ENCODE measurements at places on chromosomes 6 and 20.

GRCh38 chr6:2990248-2990931 lies 9.3 kb upstream of the NQO2 start:
- no peak for DNase-seq

- no peak for DNase-seq
Observed at GRCh38 chr6:142333431-142333830, 31.6 kb downstream of the ADGRG6 start.

DNA sequence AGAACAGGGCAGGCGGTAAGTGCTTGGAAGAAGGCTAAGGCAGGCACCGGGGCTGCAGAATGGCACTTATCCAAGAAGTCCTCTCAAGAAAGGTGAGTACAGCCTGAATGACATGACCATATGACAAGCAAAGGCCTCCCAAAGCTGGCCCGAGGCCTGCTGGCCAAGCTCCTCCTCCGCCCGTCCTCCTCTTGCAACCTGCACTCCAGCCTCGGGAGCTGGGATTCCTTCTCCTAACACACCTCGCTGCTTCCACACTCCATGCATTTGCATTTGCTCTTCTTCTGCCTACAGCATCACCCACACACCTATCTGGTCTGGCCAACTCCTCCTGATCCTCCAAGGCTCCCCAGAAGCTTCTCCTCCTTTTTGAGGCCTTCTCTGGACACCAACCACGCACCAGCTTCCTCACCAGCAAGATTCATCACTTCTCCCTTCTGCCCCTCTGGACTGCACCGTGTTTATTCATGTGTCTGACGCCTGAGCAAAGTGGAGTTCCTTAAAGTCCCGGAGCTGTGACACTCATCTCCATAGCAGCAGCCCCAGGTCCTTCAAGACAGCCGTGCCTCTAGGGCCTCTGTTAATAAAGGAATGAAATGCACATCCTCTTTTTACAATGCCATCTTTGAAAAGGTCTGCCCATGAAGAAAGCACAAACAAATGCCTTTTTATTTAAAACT lies 32.3 kb downstream of the CNKSR3 start:
- no peak for DNase-seq

DNA sequence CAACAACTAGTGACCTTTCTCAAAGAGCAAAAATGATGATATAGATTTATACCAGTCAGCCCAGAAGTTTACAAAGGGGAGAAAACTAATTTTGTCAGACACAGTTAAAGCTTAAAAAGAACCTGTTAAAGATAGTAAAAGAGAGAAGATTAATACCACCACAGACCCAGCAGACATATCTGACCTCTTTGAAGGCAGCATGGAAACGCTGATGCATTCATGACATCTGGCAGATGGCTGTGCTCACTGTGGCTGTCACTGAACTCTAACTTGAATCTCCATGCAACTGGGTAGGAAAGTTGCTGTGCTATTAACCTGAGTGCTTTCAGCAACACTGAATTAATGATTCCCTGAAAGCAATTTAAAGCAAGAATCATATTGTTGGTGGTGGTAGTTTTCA lies 159.8 kb upstream of the PRDM1 start:
- no peak for DNase-seq

DNA sequence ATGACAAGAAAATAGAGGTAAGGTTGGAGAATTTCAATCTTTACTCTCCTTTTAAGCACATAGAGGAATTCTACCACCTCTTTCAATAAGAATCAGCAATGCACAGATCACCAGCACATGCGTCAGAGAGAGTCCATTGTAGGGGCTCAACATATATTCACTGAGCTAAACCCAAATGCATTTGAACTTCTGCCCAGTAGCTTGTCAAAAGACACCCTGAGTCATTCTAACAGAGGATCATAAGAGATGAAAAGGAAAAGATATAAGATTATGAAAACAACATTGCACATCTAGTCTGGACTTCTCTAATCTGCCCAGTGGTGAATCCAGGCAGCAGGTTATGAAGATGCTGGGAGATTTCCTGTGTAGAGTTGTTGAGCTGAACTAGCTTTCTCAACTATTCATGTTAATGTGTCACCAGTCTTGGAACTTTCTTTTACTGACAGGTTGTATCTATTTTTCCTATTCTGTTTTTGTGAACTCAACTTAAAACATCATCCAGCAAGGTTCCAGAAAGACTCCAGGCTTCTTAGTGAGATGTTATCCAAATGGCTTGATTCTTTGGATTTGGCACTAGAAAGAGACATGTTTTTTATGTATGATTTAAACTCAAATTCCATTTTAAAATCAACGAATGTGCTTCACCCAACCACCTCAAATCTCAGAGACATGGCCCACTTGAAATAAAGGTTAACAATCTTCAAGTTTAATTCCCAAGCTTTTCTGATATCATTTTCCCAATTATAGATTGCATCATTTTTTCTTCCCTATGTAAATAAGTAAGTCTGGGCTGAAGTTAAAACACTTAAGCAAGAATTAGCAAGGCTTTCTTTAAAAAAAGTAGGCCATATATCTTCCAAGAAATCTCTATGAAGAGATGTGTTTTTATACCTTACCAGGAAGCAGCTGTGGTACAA lies 89.3 kb downstream of the TSHZ2 start:
- no peak for DNase-seq

- no peak for DNase-seq
Observed at GRCh38 chr20:17836303-17836861, 132.2 kb downstream of the SNX5 start.

DNA sequence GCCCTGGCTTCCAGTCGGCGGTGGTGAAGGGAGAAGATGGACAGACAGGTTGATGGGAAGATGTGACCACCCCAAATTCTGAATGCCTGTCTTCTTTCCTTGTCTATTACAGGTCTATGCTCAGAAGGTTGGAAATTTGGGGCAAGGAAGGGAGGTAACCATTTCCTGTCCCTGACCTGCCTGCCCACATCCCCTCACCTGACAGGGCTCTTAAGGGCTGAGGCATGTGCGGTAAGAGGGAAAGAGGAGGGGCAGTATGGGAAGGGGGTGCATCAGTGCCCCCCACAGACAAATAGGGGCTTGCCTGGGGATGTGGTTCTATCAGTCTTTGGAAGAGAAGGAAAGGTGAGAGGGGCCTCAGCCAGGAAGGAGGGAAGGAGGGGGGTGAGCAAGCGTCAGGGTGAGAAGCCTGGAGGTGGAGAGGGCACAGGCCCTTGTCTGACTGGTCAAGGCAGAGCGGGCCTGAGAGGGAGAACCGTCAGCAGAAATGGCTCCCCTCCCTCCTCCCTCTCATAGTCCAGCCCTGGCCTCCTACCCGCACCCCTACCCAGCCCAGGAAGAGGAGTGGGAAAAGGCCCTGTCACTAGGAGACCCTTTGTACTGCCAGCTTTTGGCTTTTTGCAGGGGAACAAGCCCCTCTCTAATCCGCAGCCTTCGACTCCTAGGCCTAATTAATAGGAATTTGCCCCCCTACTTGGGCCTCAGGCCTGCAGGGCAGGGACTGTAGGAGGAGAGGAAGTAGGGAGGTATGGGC lies 104.4 kb upstream of the FOXP4 start:
- DNase-seq = no peak

DNA sequence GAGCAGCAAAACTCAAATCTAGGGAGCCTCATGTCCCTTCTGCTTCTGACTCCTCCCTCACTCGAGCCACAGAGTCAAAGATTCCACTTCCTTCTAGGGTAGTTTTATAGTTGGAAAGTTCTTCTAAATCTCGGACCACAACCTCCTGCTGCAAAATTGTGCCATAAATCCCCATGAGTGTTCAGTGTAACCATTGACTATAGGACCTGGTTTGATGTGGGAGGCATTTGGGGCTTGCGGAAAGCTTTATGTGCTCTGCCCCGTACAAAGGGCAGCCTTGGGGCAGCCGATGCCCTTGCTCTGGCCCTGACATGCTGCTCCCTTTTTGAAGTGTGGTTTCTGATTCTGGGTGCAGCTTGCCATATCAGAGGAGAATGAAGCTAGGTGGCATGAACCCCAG lies 43.6 kb upstream of the IER3 start:
- no peak for DNase-seq

GRCh38 chr6:128525406-128525805 lies 5.0 kb upstream of the PTPRK start:
- no peak for DNase-seq

DNA sequence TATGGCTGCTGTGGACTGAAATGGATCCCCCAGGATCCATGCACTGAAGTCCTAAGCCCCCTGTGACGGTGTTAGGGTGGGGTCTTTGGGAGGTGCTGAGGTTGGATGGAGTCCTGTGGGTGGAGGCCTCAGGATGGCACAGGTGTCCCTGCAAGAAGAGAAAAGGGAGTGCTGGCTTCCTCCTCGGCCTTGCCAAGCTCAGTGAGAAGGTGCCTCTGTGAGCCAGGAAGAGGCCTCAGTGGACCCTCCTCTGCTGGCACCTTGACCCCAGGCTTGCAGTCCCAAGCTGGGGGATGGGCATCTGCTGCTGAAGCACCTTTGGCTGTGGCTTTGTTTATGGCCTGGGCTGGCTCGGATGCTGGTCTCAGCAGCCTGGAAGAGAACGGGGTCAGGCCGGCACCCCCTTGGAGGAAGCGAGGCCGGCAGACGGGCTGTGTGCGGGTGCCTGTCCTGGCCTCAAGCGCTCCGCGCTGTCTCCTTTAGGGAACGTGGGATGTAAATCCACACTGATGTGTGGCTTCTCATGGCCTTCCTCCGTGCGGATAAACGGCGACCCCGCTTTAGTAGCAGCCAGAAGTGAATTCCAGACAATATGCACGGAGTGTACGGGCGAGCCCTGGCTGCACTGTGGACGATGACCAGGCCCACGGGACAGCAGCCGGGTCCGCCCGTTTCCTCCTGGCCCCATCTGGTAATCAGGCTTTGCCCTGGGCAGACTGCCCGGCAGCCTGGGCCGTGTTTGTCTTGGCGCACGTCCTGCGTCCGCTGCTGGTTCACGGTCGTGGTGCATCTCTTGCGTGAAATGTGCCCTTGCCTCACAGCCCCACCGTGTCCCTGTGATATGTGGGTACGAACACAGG lies 182.6 kb downstream of the ERMARD start:
- DNase-seq = no peak

- DNase-seq = no peak
Observed at GRCh38 chr20:62063981-62064769, 1.5 kb downstream of the TAF4 start.

DNA sequence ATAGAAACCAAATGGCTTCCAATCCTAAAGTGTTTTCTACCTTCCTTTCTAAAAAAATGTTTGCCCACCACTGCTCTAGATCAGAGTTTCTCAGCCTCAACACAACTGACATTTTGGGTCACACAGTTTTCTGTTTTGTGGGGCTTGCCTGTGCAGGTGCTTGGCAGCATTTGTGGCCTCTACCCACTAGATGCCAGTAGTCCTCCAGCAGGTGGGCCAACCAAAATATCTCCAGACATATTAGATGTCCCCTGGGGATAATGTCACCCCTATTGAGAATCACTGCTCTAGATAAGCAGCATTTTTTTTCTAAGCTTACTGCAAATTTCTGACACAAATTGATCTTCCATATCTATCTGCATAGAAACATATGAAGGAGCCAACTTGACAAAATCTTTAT lies 26.3 kb upstream of the EPM2A start:
- DNase-seq = no peak

DNA sequence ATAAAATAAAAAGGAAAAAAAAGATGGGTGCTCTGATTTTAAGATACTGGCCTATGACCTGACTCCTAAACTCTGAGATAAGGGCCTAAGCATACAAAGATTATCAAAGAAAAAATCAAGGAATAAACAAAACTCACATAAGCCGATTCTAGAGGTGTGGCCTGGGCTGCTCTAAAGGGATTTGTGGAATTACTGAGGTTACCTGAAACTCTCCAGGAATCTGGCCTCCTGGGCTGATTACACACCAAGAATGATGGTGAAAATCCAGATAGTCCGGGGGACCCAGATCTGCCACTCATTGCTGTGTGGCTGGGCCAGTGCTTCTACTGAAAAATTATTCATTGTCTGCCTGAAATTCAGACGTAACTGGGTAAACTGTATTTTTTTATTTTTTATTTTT lies 122.7 kb upstream of the RNF24 start:
- DNase-seq = no peak

- no peak for DNase-seq
Observed at GRCh38 chr6:113846577-113846976, 10.6 kb upstream of the MARCKS start.

GRCh38 chr6:66638099-66638498 lies 931.1 kb upstream of the EYS start:
- DNase-seq = no peak

DNA sequence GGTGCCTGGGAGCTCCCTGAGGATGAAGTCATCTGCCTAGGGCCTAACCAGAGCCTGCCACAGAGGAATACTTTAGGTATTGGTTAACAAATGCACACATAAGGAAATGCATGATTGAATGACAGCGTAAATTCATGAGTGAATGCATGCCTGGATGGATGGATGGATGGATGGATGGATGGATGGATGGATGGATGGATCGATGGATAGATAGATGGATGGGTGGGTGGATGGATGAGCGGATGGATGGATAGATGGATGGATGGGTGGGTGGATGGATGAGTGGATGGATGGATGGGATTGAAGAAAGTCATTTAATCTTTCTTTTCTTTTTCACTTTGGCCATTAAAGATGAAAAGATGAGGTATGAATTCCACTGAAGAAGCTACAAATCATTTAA lies 111.9 kb upstream of the SIRPG start:
- DNase-seq = no peak

DNA sequence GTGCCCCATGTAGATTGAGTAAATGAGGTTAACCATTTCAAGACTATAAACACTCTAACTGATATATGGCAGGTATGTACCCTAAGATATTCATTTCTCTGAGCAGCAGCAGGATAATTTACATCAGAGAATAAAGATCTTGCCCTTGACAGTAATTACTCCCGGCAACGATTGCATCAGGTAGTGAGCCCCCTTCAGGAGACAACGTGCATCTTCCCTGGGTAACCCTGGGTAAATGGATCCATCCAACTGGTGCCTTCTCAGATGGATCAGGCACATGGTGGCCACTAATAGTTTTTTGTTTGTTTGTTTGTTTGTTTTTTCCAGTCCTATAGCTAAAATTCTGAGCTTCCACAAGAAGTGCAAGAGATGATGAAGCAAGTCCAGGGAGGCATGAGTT lies 469.4 kb upstream of the SLC35B3 start:
- no peak for DNase-seq

DNA sequence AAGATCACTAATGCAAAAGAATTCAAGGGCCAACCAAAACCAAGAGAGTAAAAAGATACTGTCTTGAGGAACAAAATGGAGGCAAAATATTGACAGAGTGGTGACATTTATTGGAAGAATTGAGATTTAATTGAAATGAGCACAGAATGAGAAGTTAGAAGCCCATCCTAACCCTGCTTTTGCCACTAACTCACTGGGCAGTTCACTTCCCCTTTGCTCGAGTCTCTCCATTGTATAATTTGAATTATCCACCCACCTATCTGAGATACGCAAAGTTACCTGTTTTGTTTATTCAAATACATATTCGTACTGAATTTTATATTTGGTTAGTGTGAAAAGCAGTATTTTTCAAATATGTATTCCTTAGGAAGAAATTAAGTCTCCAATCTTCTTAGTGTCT lies 204.5 kb upstream of the PRDM1 start:
- DNase-seq = no peak

- no peak for DNase-seq
Observed at GRCh38 chr6:130107710-130108109, 89.3 kb downstream of the L3MBTL3 start.

GRCh38 chr6:3410385-3411360 lies 46.2 kb downstream of the SLC22A23 start:
- DNase-seq = peak; percentile 70

All from activated CD4-positive, alpha-beta T cell treated with anti-CD3 and anti-CD28 coated beads for 4 hours (primary cell).